ENCODE measurements at places on chromosomes 7 and 10. TPM values are rescaled to one million over a fixed set of nuclear protein-coding genes. Genes with fewer than 3 reads are reported as not detected.

The DNAJC9 gene
- total RNA-seq: 52.7 TPM

The PNLIP gene
- total RNA-seq: not detected

The GIMAP8 gene
- total RNA-seq: 6.1 TPM

The AOAH gene
- 33.5 TPM for total RNA-seq

The CAV2 gene
- not detected for total RNA-seq

The RBP3 gene
- total RNA-seq: not detected

The HOXA10 gene
- not detected for total RNA-seq

The SFRP5 gene
- not detected for total RNA-seq

The CCDC172 gene
- total RNA-seq: not detected

The TMEM270 gene
- not detected for total RNA-seq

The CD36 gene
- total RNA-seq: not detected
